ENCODE measurements at places on chromosomes 2 and 18. TPM values are rescaled to one million over a fixed set of nuclear protein-coding genes. Genes with fewer than 3 reads are reported as not detected.
A peak's percentile ranks its signal among the peaks of the same experiment; 100 is the strongest.

The SNRNP27 gene
- total RNA-seq = 46.7 TPM

The FSHR gene
- total RNA-seq = 0.74 TPM

The AMER3 gene
- 7.0 TPM for total RNA-seq

The SERPINB3 gene
- total RNA-seq = not detected

The RHOB gene
- 148 TPM for total RNA-seq

The LYPD6B gene
- 140 TPM for total RNA-seq

- H3K36me3 ChIP-seq = no peaks in the 10 kb centered on the region
- DNase-seq = no peak
- no peak overlapping the region for H3K4me3 ChIP-seq
- H3K4me1 ChIP-seq = no peaks in the 10 kb centered on the region
- H3K27ac ChIP-seq = no peak overlapping the region
- H3K27me3 ChIP-seq = peaks cover 25% of the 10 kb centered on the region
Measured at GRCh38 chr2:230908595-230909191, 16.3 kb downstream of the GPR55 start.

- H3K36me3 ChIP-seq = peaks cover 5% of the 10 kb centered on the region
- H3K4me1 ChIP-seq = peaks cover 19% of the 10 kb centered on the region
- H3K27ac ChIP-seq = peak overlapping the region; percentile 46
Measured at GRCh38 chr2:105765415-105766299, 20.9 kb downstream of the NCK2 start.

DNA sequence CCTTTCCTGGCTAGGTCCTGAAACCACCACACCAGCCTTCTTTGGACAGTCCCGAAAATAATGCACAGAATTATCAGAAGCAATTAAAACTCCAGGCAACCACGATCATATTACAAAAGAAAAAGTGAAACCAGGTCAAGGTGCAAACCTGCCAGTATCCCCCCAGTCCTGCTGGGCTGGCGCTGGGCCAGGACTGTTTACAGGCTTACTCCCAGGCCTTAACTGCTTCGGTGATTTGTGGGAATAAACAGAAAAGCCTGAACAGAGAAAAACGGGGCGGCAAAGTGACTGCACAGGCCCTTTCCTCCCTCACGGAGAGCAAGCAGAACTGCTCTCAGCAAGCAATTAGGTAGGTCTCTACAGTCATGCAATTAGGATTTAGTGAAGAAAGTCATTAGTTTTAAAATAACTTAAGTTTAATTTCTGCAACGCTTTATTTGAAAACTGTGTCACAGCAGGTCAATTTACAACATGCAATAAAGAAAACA lies 1.3 kb downstream of the HDAC4 start:
- H3K27me3 ChIP-seq = peaks cover 6% of the 10 kb centered on the region
- peak overlapping the region; percentile 93 for H3K27ac ChIP-seq
- peak overlapping the region; percentile 89 for H3K4me3 ChIP-seq
- H3K4me1 ChIP-seq = peaks cover 24% of the 10 kb centered on the region
- no peaks in the 10 kb centered on the region for H3K36me3 ChIP-seq

GRCh38 chr18:62569081-62569655 lies 46.3 kb downstream of the ZCCHC2 start:
- no peak overlapping the region for H3K4me3 ChIP-seq
- H3K36me3 ChIP-seq = peaks cover 24% of the 10 kb centered on the region
- DNase-seq = no peak
- no peaks in the 10 kb centered on the region for H3K4me1 ChIP-seq
- H3K27me3 ChIP-seq = no peaks in the 10 kb centered on the region

DNA sequence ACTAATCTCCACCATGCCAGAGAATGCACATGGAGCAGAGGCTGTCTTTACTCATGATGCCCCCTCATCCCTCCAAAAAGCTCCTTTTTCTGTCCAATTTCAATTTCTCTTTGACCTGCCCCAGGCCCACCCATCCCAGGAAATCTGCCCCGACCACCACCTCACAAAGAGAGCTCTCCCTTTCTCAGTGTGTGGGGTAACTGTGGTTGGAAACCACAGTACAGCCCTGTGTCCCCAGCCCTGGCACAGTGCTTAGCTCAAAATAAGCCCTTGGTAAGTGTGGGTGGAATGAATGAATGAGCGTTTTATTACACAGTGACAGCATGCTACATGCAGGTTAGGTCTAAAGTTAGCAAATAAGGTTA lies 43.7 kb upstream of the CAB39 start:
- H3K4me3 ChIP-seq = no peak overlapping the region
- no peak for DNase-seq
- H3K4me1 ChIP-seq = peaks cover 11% of the 10 kb centered on the region
- H3K27me3 ChIP-seq = peaks cover 7% of the 10 kb centered on the region

DNA sequence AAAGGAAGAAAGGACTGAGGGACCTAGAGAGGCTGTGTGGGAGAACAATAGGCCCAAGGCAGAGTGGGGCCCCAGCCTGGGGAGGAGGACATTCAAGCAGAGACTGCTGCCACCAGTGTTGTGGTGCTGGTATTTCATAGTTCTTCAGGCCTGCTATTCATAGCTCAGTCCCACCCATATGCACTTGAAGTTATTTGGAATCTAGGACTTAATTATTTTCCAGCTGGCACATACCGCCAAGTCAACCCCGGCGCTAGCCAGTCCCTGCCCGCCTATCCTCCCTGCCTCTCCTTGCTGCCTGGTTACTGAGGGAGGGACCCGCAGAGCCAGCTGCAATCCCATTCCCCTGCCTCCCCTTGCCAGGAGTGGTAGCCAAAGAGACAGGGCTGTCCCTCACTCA lies 141.2 kb downstream of the CABLES1 start:
- peaks cover under 1% of the 10 kb centered on the region for H3K4me1 ChIP-seq
- DNase-seq = no peak
- no peak overlapping the region for H3K27ac ChIP-seq
- H3K27me3 ChIP-seq = peaks cover 6% of the 10 kb centered on the region
- no peaks in the 10 kb centered on the region for H3K36me3 ChIP-seq

DNA sequence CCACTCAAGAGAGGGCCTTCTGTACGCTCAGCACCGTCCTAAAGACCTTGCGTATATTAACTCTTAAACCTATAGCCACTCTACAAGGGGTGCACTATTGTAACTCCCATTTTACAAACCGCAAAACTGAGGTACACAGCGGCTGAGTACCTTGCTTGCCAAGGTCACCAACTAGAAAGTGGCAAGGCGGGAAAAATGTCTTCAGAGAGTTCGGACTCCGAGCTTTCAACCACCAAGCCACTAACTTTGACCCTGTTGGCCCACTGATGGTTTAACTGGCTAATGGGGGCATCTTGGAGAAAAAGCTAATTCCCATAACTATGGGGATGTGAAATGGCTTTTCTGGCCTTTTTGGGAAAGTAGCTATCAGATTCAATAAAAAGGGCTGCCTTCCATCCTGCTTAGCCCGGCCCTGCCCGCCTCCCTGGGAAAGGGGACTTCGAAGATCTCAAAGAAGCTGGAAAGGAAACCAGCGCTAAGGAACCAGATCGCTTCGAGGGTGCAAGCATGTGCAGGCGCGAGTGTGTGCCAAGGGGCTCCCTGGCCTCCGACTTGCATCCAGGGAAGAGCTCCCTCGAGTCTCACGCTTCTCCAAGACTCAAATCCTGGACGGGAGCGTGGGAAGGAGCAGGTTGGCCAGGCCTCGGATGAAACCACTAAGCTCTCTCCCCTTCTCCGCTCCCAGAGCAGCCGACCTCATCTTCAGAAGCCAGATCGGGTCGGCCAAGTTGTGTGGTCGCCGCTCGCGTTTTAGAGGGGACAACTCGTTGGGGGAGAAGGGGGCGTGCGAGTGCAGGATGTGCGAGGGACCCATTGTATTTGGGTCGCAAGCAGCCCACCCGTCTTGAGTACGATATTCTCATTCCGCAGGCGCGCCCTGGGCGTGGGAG lies 2.2 kb upstream of the SP5 start:
- H3K27me3 ChIP-seq = peaks cover 82% of the 10 kb centered on the region
- no peak overlapping the region for H3K27ac ChIP-seq
- DNase-seq = no peak
- H3K4me3 ChIP-seq = peak overlapping the region; percentile 63
- no peaks in the 10 kb centered on the region for H3K36me3 ChIP-seq

- H3K4me1 ChIP-seq = peaks cover 27% of the 10 kb centered on the region
- H3K27ac ChIP-seq = no peak overlapping the region
- H3K36me3 ChIP-seq = peaks cover 27% of the 10 kb centered on the region
- H3K4me3 ChIP-seq = no peak overlapping the region
- no peak for DNase-seq
- H3K27me3 ChIP-seq = no peaks in the 10 kb centered on the region
Measured at GRCh38 chr18:3251249-3251962, 3.8 kb downstream of the MYL12A start.

Measured in progenitor cell of endocrine pancreas (in vitro differentiated cells).